Cardiac septum (tissue), 1 donor: ENCODE measurements at places on chromosomes 11 and 22. TPM values are rescaled to one million over a fixed set of nuclear protein-coding genes. Genes with fewer than 3 reads are reported as not detected.

Gene MS4A12
- total RNA-seq: not detected

Gene BTG4
- total RNA-seq: not detected

Gene HEPACAM
- 0.11 TPM for total RNA-seq

Gene TBX1
- total RNA-seq: 0.48 TPM

Gene ASCC2
- 31.9 TPM for total RNA-seq

Gene APOA5
- total RNA-seq: not detected

Gene CNGA4
- total RNA-seq: not detected

Gene NRGN
- 6.4 TPM for total RNA-seq

Gene BRD1
- 18.0 TPM for total RNA-seq

Gene MRGPRX4
- total RNA-seq: not detected

Gene KCNJ1
- total RNA-seq: not detected

Gene SYT12
- 2.2 TPM for total RNA-seq

Gene LDLRAD3
- total RNA-seq: 4.4 TPM

Gene OR52N4
- total RNA-seq: not detected

Gene CCDC73
- total RNA-seq: not detected

Gene ROBO4
- total RNA-seq: 15.9 TPM

Gene VWA5A
- total RNA-seq: 4.3 TPM

Gene EHBP1L1
- total RNA-seq: 174 TPM

Gene RAG1
- total RNA-seq: 1.2 TPM

Gene CHST1
- total RNA-seq: 2.6 TPM

Gene MUC5AC
- not detected for total RNA-seq

Gene SERGEF
- 22.4 TPM for total RNA-seq

Gene API5
- 38.8 TPM for total RNA-seq

Gene RAB3IL1
- 9.4 TPM for total RNA-seq

Gene LMO1
- total RNA-seq: 0.46 TPM

Gene MDK
- total RNA-seq: 6.2 TPM

Gene TMEM191C
- 1.7 TPM for total RNA-seq

Gene SCGB2A2
- total RNA-seq: not detected

Gene KCNC1
- total RNA-seq: 0.05 TPM

Gene OR51I1
- total RNA-seq: not detected

Gene SEPTIN5
- 191 TPM for total RNA-seq

Gene SLC22A6
- not detected for total RNA-seq

Gene FAM227A
- 0.46 TPM for total RNA-seq

Gene ACTN3
- 0.11 TPM for total RNA-seq

Gene GLYAT
- total RNA-seq: 0.22 TPM

Gene PGA3
- total RNA-seq: 0.24 TPM

Gene TOMT
- total RNA-seq: not detected

Gene MS4A3
- total RNA-seq: 0.57 TPM

Gene OTOG
- not detected for total RNA-seq

Gene CASP5
- not detected for total RNA-seq

Gene CTR9
- total RNA-seq: 27.6 TPM

Gene NAALAD2
- 0.27 TPM for total RNA-seq

Gene MMP12
- not detected for total RNA-seq

Gene HTR3B
- not detected for total RNA-seq

Gene MS4A1
- not detected for total RNA-seq

Gene NUP98
- 49.6 TPM for total RNA-seq

Gene NRIP3
- total RNA-seq: 1.0 TPM

Gene APOBEC3B
- total RNA-seq: 0.54 TPM

Gene TPP1
- 72.0 TPM for total RNA-seq

Gene BID
- 7.9 TPM for total RNA-seq

Gene DENND6B
- 2.8 TPM for total RNA-seq

Gene OR10D3
- not detected for total RNA-seq

Gene B3GAT3
- total RNA-seq: 16.0 TPM

Gene CFAP300
- 0.38 TPM for total RNA-seq
